ENCODE measurements at places on chromosomes 1 and 21. TPM values are rescaled to one million over a fixed set of nuclear protein-coding genes. Genes with fewer than 3 reads are reported as not detected.

DNA sequence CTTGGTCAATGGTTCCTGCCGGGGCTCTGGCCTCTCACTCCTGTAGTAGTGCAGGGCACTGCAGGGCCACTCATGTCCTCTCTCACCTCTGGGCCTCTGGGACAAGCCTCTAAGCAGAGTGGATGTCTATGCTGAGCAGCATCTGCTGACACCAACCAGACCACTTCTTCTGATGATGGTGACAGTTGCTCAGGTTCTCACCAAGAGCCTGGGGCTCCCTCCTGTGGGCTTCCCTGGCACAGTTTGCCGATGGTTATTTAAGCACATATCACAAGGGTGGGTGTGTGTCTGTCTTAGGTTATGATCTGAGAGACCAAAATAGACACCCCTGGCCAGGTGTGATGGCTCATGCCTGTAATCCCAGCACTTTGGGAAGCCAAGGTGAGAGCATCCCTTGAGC, 17.4 kb upstream of the GPR137B start:
- no peak for DNase-seq

- no peak for DNase-seq
Measured at GRCh38 chr1:197706601-197707000, 68.7 kb downstream of the DENND1B start.

DNA sequence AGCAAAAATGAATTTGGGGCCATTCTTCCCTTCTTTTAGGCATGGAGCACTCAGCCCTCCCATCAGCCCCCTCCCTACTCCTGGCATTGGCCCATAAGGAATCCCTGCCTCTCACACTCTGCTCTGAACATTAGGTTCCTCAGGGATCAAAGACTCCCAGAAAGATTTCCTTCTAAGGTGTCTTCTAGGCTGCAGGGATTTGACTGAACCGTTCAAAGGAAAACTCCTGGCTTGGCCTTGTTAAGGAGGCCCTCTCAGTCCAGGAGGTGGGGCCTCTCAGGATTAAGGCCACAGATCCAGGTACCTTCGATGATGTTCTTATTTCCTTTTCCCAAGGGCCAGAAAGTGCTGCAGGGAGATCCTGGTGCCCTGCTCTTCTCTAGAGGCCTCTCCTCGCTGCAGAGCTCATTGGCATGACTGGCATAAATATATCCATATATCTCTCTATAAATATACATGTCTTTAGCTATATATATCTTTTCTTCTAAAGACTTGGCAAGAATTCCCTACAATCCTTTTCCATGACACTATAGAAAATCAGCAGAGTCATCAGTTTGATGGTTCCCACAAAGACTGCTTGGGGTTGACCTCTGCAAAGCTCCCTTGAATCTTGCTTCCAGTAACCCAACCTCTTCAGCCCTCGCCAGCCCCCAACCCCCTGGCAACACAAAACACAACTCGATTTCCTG, 59.1 kb downstream of the PLXNA2 start:
- DNase-seq = no peak

GRCh38 chr1:54791880-54792522, 9.1 kb downstream of the TTC22 start:
- peak; percentile 65 for DNase-seq

DNA sequence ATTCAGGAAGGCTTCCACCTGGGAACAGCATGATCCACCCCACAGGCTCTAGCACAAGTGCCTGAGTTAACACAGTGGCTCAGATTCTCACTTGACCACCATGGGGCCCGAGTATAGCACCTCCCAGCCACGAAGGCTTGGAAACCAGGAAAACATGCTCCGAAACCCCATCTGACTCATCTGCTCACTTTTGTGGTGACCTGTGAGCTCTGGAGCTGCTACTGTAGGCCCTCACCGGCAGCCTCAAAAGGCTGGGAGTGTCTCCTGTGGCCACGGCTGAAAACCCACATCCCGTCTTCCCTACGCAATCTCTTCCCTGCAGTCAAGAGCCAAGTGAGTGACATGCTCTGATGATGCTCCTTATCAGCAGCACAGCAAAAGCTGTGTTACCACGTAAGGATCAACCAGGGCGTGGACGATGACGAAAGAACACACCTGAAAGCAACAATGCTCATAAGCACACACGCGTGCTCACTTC, 81.4 kb downstream of the TGFBR3 start:
- no peak for DNase-seq

GRCh38 chr1:203682473-203683383, 56.1 kb downstream of the ATP2B4 start:
- DNase-seq = peak; percentile 47

- DNase-seq = no peak
Measured at GRCh38 chr1:30652152-30652841, 71.1 kb downstream of the MATN1 start.

DNA sequence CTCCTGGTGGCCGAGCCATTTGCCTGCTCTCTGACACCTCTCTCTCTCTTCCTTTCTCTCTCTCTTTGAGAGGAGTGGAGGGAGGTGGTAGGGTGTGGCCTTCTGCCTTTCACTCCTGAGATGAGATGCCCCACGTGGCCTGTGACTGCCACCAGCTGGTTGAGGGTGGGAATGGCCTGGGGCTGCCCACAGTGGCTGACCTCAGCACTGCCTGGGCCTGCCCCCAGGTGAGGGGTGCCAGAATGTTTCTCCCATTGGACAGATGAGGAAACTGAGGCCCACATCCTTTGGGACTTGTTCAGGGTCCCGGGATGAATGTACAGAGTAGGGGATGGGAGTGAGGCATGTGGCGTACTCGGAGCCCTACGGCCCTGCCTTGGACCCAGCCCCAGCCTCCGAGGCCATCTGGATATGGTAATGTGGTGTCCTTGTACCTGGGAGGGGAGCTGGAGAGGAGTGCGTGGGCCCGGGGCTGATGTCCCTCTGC, 12.7 kb upstream of the C1orf167 start:
- peak; percentile 70 for DNase-seq

DNA sequence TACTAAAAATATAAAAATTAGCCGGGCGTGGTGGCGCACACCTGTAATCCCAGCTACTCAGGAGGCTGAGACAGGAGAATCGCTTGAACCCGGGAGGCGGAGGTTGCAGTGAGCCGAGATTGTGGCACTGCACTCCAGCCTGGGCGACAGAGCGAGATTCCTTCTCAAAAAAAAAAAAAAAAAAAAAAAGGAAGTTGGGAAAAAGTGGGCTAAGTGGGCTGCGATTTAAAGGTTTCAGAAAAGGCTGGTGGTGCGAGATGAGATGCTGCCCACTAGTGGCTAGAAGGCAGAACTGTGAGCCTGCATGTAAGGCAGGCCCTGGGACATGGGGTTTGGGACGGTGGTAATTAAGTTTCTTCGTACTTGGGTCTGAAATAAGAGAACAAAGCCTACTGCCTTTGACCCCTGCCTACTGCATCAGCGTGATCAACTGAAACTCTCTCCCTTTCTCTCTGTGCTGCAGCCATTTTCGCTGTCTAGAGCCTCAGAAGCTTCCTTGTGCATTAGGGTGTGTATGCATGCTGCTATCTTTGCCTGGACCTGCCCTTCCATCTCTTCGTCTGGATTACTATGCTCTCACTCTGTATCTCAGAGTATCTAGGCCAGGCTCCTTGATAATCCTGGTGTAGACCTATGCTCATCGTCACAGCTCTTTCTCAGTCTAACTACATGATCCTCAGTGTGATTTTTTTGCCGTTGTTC, 12.4 kb downstream of the FMOD start:
- DNase-seq = peak; percentile 74

DNA sequence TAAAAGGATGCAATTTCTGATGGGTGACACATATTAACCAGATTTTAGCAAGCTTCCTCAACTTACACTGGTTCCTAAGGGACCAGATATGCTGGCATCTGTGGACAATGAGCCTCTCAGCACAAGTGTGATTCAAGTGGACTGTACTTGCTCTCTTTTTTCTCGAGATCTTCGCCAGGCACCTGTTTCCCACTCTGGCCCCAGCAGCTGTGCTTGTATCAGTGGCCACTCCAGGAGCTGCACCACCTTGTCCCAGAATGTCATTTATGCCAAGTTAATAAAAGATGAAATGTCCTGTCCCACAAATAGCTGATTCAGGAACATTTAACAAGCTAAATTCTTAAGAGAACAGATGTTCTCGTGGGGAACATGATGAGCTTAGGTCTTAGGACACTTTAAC, 14.6 kb downstream of the C1orf198 start:
- DNase-seq = no peak

GRCh38 chr1:10771789-10772188, 24.7 kb downstream of the CASZ1 start:
- no peak for DNase-seq

- no peak for DNase-seq
Measured at GRCh38 chr1:18950401-18951026, 6.0 kb downstream of the IFFO2 start.

GRCh38 chr1:177783051-177783450, 186.8 kb downstream of the SEC16B start:
- peak; percentile 56 for DNase-seq

DNA sequence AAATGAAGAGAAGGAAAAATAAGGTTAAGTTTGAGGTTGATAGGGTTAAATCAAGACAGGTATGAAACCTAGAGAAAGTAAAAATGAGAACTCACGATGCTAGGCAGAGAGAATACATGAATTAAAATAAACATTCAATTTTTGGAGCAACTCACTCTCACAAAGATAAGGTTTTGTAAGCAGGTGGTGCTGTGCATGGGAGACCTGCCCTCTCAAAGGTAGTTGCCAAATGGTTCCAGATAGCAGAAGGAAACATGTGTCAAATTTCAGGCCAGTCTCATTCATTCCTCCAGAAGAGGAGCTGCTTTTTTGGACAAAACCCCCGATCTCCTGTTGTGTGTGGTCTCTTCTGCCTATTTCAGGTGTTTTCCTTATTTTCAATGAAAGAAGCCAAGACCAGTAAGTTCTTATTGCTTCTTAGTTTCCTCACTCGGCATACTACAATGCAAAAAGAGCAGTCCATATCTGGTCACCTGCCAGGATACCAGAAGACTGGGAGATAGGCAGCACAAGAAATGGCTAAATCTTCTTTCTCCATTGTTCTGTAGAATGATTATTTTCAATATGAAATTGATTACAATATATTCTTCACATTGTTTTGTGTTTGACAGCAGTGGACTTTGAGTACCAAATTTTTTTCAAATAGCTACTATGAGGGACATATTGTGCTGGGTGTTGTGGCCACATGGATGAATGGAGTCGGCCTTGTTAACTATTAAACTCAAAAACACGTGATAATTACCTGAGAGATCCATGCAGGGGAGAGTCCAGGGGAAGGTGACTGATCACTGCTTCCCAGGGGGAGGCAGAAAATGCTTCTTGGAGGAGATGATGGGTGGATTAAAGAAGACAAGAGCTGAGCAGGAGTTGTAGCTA, 3.6 kb downstream of the CR1L start:
- no peak for DNase-seq

- peak; percentile 42 for DNase-seq
Measured at GRCh38 chr1:208251911-208252835, 8.0 kb upstream of the PLXNA2 start.

DNA sequence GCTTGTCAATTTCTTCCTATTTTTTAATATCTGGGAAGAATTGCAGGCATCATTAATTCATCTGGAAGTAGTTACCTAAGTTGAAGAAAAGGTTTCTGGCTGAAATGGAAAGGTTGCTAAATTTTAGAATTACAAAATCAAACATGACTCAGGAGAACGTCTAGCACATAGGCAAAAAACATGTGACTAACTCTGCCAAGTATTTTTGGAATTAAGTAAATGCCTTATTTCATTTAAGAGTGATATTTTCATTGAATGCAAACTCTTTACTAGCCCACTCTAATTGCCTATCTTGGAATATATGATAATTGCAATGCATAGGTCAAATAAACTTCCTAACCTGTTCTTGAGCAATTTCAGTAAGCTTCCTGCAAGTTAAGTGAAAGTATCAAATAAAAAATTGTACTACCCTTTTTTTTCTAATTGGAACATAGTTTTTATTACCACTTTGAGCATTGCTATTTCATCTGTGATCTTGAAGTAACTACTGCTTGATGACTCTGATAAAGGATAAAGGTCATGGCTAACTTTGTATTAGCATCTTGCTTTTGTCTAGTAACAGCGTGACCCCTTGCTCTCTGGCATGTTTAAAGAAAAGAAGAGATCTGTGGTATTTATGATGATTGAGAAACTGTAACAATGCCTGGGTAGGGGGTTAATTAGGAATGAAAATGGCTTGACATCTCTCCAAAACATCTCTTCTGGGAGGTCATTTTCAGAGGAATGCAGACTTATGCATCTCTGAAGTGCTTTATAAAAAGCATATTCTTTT, 208.3 kb upstream of the NCAM2 start:
- no peak for DNase-seq

- no peak for DNase-seq
Measured at GRCh38 chr1:56120021-56120420, 459.3 kb downstream of the PLPP3 start.

The SPRR2F gene
- total RNA-seq = not detected

The GNAT2 gene
- not detected for total RNA-seq

The CD34 gene
- 0.35 TPM for total RNA-seq

The RNF186 gene
- not detected for total RNA-seq

The ST6GALNAC3 gene
- total RNA-seq = 11.2 TPM

The NPR1 gene
- 8.9 TPM for total RNA-seq
